Caudate nucleus (tissue), 63 donors: ENCODE measurements at places on chromosomes 13 and 19.

- DNase-seq: no peak
These were observed 14.3 kb upstream of the LRRC63 start for GRCh38 chr13:46197299-46198048.

GRCh38 chr13:19742643-19743042 is 40.1 kb downstream of the PSPC1 start:
- no peak for DNase-seq

- DNase-seq: no peak
These were observed 427.2 kb downstream of the COG6 start for GRCh38 chr13:40082639-40083038.

GRCh38 chr13:108508263-108508662 is 121.1 kb upstream of the MYO16 start:
- no peak for DNase-seq

DNA sequence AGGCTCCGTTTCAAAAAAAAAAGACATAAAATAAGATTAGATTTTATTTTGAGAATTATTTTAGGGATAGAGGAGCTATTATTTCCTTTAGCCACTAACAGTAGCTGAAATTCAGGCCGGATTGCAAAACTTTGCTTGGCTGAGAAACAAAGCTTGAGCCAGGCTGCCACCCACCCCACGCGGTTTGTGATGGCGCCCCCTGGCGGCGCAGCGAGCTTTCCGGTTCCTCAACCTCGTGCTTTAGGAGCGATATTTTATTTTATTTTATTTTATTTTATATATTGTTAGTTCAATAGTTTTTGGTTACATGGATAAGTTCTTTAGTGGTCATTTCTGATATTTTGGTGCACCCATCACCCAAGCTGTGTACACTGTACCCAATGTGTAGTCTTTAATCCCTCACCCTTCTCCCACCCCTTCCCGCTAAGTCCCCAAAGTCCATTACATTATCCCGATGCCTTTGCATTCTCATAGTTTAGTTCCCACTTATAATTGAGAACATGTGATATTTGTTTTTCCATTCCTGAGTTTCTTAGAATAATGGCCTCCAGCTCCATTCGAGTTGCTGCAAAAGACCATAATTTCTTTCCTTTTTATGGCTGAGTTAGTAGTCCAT is 19.8 kb upstream of the CEACAM4 start:
- DNase-seq: no peak

DNA sequence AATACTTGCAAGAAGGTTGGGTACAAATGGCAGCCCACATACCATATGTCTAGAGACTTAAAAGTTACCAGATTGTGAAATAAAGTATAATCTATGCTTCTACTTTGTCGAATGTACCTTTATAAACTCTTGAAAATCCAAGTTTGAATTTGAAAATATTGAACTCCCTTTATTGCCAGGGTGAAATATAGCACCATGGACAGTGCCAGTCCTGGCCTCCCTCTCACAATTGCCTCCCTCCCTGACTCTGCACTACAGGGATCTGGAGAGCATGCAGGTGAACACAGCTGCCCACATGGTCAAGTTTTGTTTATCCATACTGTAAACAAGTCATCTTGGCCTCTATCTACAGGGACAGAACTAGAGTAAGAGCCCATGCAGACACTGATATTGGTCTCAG is 394.1 kb upstream of the SLITRK6 start:
- DNase-seq: no peak

DNA sequence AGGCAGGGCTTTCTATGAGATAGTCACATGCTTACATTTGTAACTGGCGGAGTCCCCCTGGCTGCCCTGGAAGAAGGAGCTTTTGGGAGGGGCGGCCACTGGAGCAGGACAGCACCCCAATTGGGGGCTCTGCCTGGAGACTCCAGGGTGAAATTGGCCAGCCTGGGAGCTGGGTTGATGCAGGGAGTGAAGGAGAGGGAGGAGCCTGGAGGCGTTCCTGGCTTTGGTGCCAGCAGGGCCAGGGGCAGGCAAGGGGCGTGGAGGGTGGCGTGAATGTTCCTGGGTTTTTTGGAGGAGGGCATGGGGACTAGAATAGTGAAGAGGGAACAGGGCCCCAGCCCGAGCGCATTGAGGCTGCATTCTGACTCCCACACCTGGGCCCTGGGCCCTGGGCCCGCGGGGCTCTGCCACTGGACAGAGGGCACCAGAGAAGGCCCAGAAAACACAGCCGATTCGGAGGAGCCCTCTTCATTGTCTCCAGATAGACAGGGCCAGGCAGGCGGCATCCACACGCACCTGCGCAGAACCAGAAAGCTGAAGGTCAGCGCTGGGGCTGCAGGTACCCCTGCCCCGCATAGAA is 29.5 kb downstream of the COMP start:
- DNase-seq: no peak

DNA sequence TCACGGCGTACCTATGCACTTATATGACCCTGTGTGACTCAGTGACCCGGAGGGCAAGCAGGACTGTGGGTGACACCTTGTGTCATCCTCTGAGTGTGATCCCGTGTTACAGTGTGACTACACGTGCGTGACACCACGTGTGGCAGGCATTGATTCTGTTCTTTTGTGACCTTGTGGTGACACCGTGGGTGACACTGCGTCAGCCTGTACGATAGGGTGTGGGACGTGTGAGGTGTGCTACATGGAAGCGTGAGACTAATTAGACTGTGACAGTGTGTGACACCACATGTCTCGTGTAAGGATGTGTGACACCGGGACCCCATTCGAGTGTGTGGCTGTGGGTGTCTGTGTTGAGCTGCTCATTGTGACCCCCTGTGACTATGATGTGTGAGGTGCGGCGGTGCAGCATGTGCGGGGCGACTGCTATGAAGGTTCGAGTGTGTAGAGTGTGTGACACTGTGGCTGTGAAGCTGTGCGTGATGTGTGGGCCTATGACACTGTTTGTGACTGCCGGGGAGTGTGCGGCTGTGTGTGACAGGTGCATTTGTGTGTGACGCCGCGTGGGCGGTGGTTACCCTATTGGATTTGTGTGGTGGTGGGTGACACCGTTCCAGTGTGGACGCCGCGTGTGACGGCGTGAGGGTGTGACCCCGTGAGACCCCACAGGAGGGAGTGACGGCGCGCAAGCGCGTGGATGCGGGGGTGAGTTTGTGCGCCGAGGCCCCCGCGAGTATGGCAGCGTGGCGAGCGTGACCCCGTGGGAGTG is 399 bp upstream of the SPTBN4 start:
- peak; percentile 89 for DNase-seq

DNA sequence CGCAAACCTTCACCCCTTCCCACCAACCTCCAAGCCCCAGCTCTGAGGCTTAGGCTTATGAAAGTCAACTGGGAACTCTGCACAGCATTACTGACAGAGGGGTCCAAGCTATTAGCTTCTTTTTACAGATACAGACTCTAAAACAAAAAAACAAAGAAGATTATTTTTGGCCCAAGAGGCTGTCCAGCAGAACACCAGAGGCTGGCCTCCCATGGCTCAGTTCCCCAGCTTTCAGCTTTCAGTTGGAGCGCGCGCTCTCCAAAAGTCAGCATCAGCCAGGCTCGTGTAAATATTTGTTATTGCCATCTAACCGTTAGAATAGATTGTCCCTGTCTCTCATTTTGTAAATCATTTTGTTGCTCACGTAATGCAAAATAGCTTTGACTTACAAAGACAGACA is 58.4 kb downstream of the ZIC5 start:
- no peak for DNase-seq
